ENCODE measurements at places on chromosomes 1 and 21.
A peak's percentile ranks its signal among the peaks of the same experiment; 100 is the strongest.

GRCh38 chr1:69833536-69833935, 265.8 kb downstream of the LRRC7 start:
- DNase-seq: no peak

GRCh38 chr1:90045853-90046563, 51.1 kb downstream of the ZNF326 start:
- peak; percentile 18 for DNase-seq

DNA sequence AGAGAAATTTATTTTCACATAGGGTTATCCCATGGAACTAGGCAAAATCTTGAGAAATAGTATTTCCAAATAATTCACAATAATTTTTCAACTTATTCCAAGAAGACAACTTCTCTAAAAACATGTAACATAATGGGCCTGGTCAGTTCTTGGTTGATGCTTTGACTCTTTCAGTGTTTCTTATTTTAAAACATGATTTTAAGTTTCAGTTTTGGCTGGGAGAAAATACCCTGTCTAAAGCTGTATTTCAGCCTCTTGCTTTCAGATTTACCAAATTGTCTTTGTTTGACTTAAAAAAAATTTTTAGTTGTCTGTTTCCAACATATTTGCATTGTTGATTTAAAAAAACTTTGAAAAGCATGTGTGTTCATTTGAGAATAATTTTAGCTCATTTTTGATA, 5.1 kb downstream of the OR2T4 start:
- no peak for DNase-seq

DNA sequence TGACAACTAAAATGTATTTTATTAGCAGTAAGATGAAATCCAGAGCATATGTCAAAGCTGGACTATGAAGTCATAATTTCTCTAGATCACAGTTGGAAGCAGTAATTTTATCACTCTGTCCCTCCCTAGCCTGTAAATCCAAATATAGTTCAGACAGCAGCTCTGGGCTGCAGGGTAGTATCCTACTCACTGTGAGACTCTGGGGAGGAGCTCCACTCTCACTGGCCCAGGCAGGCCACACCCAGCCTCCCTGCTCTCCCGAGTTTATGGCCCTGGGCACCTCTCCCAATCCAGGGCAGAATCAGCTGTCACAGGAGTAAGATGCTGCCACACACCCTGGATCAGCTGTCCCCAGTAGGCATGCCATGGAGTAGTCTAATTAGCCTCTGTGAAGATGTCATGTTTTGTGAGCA, 131.1 kb downstream of the HLCS start:
- DNase-seq: no peak

DNA sequence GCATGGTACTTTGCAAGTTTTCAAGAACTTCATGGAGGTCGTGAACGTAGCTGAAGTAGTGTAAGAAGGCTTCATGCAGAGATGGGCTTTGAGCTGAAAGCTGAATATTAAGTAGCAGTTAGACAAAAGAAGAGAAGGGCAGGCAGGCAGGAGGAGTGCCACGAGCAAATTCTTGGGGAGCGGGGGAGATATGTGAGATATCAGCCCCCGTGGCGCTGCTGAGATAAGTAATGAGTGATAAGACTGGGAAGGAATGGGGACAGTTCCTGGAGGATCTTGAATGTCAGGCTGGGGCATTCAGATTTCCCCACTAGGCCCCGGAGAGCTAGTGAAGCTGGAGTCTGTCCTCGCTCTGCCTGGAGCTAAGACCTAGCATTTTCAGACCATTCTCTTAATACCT, 27.9 kb upstream of the KIRREL1 start:
- no peak for DNase-seq

DNA sequence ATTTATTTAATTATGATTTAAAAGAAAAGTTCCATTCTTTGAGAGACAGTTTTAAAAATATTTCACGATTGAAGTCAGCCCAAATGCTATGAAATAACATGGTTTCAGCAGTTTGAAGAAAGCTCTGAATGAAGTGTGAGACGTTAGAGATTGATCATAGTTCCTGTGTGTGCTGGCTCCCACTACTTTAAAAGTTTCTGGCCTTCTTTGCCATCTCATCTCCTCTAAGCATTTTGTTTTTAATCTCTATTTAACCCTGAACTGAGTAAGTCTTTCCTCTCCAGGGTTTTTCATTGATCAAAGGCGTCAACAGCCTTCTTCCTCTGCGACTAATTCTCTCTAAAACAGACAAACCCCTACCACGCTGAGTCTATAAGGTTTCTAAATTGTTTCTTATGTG, 225.3 kb upstream of the B3GALT2 start:
- no peak for DNase-seq

DNA sequence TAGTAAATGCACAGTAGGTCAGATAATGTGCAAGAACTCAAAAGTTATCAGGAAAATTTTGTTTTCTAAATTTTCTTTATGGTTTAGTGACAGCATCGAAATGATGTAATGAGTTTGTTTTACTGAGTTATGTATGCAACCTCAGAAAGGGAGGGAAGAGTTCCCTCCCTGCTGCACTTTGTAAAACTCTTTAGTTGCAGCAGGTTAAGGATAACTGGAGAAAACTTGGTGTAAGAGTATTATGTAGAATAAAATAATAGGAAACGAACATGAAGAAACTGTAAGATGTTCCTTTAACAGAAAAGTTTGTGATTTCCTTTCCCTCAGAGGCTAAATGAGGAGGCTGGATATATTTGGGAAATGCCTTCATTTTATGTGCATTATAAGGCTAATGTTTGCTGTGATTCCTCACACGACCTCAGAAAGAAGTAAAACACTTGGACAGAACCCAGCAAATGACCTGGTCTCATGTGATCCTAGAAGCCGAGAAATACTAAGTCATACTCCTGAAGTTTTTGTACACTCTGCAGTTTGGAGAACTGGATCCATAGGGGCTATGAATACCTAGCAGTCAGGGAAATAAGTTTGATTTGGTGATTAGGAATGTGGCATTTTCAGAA, 35.4 kb downstream of the ADGRL2 start:
- no peak for DNase-seq

DNA sequence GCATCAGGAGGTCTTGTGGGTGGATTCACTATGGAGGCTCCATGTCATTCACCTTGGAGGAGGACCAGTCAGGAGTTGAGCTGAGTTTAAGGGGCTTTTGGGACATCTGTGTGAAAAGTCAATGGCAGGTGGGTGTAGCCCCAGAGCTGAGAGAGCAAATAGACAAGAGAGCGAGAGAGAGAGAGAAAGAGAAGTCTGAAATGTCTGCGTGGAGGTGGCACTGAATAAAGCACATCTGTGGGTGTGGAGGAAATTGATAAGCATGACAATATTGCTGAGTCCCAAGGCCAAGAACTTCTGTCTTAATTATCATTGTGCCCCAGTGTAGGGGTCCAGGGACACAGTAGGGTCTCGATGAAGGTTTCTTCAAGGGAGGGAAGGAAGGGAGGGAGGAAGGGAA, 79.5 kb upstream of the VAMP3 start:
- no peak for DNase-seq

DNA sequence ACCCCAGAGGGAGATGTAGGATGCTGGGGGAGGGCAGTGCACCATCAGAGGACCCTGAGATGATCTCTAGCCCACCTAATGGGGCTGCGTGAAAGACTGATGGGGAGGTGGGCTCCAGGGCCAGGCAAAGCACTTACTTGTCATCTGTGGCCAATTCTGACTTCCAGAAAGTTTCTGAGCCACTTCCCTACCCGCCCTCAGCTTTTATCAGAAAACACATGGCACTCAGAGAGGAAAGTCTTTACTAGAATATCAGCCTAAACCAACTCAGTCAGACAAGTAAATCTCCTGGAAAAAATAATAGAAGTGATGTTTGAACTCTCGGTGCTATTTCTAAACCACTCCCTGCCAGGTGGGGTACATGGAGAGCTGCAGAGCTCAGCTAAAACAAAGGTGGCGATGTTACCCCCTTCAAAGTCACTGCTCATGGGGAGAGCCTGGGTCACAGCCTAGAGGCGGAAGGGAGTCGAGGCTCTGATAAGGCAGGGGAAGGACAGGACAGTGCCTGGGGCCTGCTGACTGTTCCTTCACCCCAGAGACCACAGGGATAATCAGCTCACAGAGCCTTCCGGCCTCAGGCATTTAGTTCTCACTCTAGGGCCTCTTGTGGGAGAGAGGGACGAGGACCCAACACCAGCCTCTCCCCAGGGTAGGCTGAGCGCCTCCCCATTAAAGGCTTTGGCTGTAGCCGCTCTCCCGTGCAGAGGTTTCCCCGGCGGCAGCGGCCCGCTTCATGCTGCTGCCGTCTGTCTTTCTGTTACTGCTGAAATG, 14.2 kb downstream of the SMIM12 start:
- DNase-seq: no peak

DNA sequence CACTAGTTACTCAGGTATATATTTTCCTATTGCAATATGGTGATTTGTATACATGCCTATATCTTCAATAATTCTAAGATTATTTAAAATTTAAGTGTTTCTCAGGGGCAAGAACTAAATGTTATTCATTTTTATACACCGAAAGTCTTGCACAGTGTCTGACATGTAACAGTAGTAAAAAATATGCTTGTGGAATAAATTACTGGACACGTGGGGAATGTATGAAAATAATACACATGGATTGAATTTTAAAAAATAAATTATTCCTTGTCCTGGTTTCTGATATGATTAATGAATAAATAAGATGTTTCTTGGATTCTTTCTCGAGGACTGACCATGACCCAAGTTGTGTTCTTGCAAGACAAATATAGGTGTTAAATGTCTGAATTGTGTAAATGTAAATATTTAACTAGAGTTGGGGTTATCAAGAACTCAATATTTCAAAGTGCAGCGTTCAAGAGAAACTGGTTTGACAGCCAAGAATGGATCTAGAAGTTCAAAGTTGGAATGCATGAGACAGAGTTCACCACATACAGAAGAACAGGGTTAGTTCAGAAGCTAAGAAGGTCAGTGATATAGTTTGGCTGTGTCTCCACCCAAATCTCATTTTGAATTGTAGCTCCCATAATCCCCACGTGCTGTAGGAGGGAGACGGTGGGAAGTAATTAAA, 142.1 kb upstream of the SPAG17 start:
- DNase-seq: no peak

- DNase-seq: no peak
Observed at GRCh38 chr1:244006381-244006901, 44.6 kb upstream of the ZBTB18 start.

GRCh38 chr1:207676153-207676552, 31.2 kb downstream of the CR1L start:
- DNase-seq: no peak

Data from astrocyte of the spinal cord (primary cell).